ENCODE measurements at places on chromosomes 11 and 22. TPM values are rescaled to one million over a fixed set of nuclear protein-coding genes. Genes with fewer than 3 reads are reported as not detected.
A peak's percentile ranks its signal among the peaks of the same experiment; 100 is the strongest.

Gene DEPDC7
- total RNA-seq, result 0.82 TPM

Gene DLAT
- total RNA-seq, result 47.2 TPM

Gene PLA2G6
- 36.0 TPM for total RNA-seq

Gene RBM7
- 39.6 TPM for total RNA-seq

Gene ARHGAP8
- total RNA-seq, result 0.30 TPM

Gene C11orf86
- not detected for total RNA-seq

DNA sequence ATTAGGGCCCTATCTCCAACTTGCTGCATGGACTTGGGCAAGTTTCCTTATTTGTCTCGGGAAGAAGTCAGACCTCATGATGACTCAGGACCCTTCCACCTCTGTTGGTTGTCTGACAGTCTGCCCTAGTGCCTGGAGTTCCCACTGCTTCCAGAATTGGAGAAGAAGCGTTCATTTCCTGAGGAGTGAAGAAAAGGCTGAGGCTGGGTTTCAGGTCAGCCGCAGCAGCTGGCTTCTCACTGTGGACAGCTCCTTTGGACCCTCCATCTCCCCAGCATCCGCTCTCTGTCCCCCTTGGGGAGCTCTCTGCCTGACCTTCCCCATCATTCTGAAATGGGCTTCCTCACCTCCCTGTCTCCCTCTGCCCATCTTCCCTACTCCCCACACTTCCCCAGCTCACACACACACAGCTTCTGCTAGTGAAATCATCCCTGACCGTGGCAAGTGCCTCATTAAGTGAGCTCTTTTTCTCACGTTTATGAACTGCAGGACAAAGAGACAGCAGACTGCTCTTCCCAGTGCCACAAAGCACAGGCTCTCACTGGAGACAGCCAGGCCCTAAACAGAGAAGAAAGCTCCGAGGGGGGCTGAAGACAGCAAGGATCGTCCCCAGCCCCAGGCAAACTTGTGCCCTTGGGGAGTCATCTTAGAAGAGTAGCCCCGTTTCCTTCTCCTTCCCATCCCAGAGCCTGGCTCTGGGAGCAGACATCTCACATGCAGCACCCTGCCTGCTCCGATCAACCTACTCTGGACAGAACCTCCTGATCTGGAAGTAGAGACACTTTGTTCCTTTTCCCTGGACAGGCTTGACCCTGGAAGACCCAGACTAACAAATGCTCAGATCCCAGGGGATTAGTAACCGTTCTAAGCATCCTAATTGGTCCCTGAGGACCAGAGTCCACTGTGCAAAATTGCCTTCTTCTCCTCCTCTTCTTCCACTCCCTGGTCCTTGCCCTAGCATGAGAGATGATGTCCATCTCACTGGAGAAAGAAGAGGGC, 157.9 kb downstream of the FEZ1 start:
- H3K36me3 ChIP-seq, result no peaks in the 10 kb centered on the region
- DNase-seq, result no peak
- H3K27me3 ChIP-seq, result peaks cover 1% of the 10 kb centered on the region
- no peak overlapping the region for H3K27ac ChIP-seq

- H3K4me3 ChIP-seq, result no peak overlapping the region
- H3K4me1 ChIP-seq, result peaks cover 3% of the 10 kb centered on the region
- H3K36me3 ChIP-seq, result peaks cover 3% of the 10 kb centered on the region
- no peaks in the 10 kb centered on the region for H3K27me3 ChIP-seq
- H3K27ac ChIP-seq, result no peak overlapping the region
Measured at GRCh38 chr11:76075716-76076115, 130.6 kb downstream of the WNT11 start.

GRCh38 chr22:29665486-29665885, 54.3 kb upstream of the CABP7 start:
- no peak overlapping the region for H3K27ac ChIP-seq

- no peak overlapping the region for H3K27ac ChIP-seq
- DNase-seq, result no peak
- H3K4me3 ChIP-seq, result no peak overlapping the region
- H3K4me1 ChIP-seq, result no peaks in the 10 kb centered on the region
Measured at GRCh38 chr11:61281581-61282250, 13.4 kb downstream of the VWCE start.

DNA sequence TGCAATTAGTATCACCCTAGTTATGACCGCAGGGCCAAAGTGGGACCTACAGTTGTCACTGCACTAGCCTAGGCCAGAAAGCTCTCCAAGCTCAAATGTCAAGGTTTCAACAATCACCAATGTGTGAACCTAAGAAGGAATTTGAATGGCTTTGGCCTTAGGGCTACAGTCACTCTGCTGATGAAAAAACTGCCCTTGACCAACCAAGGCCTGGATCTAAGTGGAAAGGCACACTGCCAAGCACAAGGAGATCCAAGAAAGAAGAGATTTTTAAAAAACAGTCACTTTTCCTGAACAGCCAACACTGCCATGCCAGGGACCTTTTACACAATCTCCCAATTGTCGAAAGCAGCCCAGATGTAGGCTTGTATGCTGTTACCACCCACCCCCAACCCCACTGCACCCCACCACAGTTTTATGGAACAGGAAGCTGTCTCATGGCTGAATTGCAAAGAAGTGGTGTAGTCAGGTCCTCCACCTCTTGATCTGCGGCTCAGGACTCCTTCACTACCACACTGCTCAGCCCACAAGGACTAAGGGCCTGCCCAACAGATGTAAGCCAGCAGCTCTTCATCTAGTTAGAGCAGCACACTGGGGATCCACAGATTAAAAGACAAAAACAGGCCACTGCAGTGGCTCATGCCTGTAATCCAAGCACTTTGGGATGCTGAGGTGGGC, 32.9 kb downstream of the SMCO4 start:
- H3K36me3 ChIP-seq, result peaks cover 30% of the 10 kb centered on the region
- peak overlapping the region; percentile 66 for H3K27ac ChIP-seq
- peaks cover 41% of the 10 kb centered on the region for H3K4me1 ChIP-seq

DNA sequence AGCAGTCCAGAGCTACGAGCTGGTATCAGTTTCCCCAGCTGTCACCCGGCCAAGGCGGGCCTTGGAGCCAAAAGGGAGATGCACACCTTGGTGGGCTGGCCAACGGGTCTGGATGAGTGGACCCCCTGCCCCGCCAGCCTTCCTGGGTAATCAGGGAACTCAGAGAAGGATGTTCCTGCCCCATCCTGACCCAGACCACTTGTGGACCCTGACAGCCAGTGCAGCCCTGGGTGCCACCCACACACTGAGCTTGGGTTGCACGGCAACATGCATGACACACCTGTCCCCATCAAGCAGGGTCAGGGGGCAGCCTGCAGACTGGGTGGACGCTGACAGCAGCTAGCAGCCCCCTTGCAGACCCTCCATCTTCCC, 8.6 kb downstream of the SLC25A1 start:
- H3K4me3 ChIP-seq, result peak overlapping the region; percentile 98
- H3K36me3 ChIP-seq, result peaks cover 11% of the 10 kb centered on the region
- H3K4me1 ChIP-seq, result peaks cover 21% of the 10 kb centered on the region
- DNase-seq, result no peak
- H3K27me3 ChIP-seq, result peaks cover 29% of the 10 kb centered on the region

GRCh38 chr11:32437495-32438345, 2.4 kb upstream of the WT1 start:
- no peak overlapping the region for H3K4me3 ChIP-seq
- peak overlapping the region; percentile 42 for H3K27ac ChIP-seq
- no peaks in the 10 kb centered on the region for H3K36me3 ChIP-seq
- peaks cover 14% of the 10 kb centered on the region for H3K4me1 ChIP-seq
- DNase-seq, result no peak

DNA sequence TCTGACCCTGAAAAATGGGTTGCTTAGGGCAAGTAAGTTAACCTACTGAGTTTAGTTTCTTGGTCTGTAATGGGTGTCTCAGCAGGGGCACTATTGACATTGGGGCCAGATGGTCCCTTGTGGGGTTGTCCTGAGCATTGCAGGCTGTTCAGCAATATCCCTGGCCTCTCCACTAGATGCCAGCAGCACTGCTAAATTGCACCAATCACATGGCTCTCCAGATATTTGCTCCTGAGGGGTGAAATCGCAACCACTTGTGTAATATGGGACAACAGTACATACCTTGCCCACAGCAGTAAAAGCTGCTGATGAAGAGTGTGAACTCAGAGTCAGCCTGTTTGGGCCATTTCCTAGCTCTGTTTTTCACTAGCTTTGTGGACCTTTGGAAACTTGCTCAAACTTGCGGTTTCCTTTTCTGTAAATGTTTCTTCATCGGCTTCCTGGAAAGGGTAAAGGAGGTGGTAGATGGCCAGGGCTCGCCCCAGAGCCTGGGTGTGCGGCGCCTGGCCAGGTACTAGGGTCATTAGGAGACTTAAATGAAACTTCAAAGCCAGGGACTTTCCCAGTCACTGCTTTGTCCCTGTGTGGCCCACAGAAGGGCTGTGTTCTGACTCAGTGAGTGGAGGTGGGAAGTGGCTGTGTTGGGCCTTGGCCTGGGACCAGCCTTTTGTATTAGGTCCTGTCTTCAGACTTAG, 13.0 kb downstream of the NCF4 start:
- H3K27me3 ChIP-seq, result no peaks in the 10 kb centered on the region
- peaks cover 22% of the 10 kb centered on the region for H3K4me1 ChIP-seq
- DNase-seq, result peak; percentile 22
- H3K27ac ChIP-seq, result peak overlapping the region; percentile 86
- no peak overlapping the region for H3K4me3 ChIP-seq

- H3K27me3 ChIP-seq, result no peaks in the 10 kb centered on the region
- peak overlapping the region; percentile 53 for H3K4me3 ChIP-seq
- DNase-seq, result peak; percentile 65
- H3K36me3 ChIP-seq, result no peaks in the 10 kb centered on the region
- peaks cover 19% of the 10 kb centered on the region for H3K4me1 ChIP-seq
Measured at GRCh38 chr11:75474878-75475766, 42.1 kb upstream of the KLHL35 start.

DNA sequence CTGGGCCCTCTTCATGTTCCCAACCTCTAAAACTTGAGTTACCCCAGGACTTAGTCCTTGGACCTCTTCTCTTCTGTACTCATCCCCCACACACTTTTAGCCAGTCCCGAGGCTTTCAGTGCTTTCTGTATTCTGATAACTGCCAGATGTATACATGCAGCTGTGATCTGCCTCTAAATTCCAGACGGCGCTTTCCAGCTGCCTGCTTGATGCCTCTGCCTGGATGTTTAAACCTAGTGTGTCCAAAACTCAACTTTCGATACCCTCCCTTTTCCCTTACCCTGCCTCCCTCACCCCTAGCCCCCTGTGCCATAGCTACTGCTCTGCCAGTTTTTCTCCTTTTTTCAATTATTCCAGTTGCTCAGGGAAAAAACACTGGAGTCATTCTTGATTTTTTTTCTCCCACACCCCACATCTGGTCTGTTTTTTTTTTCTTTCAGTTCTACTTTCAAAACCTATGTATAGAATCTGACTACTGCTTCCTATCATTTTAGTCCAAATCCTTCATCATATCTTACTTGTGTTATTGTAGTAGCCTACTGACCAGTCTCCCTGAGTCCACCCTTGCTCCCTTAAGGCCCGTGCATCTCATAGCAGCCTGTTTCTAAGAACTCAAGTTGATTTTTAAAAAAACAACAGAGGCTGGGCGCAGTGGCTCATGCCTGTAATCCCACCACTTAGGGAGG, 32.9 kb upstream of the TECTA start:
- peaks cover 3% of the 10 kb centered on the region for H3K4me1 ChIP-seq
- peaks cover 31% of the 10 kb centered on the region for H3K36me3 ChIP-seq
- H3K27ac ChIP-seq, result no peak overlapping the region
- no peak overlapping the region for H3K4me3 ChIP-seq
- no peaks in the 10 kb centered on the region for H3K27me3 ChIP-seq

- H3K27ac ChIP-seq, result no peak overlapping the region
- H3K36me3 ChIP-seq, result no peaks in the 10 kb centered on the region
- no peak overlapping the region for H3K4me3 ChIP-seq
- H3K27me3 ChIP-seq, result peaks cover 23% of the 10 kb centered on the region
- DNase-seq, result no peak
- peaks cover 3% of the 10 kb centered on the region for H3K4me1 ChIP-seq
Measured at GRCh38 chr11:115499241-115499799, 4.9 kb downstream of the CADM1 start.

DNA sequence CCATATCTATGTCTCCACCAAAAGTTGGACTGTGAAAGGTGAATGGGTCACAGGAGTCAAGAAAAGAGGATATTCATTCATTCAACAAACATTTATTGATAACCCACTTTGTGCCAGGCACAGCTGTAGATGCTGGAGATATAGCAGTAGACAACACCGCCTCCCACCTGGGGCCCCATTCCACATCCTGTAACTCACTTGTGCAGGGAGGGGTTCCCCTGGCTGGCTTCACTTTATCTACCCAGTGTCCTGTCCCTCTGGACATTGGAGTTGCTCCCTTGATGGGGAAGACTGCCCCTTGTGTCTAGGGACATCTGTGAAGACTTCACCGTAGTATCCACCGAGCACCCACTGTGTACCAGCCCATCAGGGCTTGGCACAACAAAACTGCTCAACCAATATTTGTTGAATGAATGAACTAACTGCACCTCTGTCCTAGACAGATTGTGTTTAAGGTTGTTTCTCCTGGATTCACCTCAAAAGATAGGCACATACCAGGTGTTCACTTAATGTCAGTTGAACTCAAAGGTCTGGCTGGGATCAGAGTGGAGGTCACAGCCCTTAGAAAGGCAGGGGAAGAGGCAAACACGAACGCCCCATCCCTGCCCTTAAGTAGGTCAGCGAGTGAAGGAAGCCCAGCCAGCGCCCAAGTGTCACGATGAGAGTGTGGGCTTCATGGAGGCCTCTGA, 1.4 kb upstream of the OVOL1 start:
- H3K36me3 ChIP-seq, result peaks cover 3% of the 10 kb centered on the region
- peak overlapping the region; percentile 6 for H3K27ac ChIP-seq
- DNase-seq, result no peak
- H3K4me1 ChIP-seq, result peaks cover 23% of the 10 kb centered on the region

DNA sequence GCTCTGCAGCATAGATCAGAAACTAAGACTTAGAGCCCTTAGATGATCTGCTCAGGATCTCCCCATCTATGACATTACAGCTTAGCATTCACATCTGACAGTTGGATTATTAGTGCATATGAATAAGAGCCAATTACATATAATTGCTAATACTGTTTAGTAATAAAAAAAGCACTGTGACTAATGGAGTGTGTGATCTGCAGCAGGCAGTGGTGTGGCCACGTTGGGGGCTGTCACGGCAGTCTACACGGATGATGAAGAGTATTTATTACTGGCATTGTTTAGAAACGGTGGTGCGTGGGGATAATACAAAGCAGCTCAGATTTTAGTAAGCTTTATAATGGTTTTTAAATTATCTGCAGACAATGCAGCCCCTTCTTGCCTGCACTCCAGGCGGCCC, 93.5 kb upstream of the TIMP3 start:
- no peak overlapping the region for H3K27ac ChIP-seq
- H3K4me1 ChIP-seq, result no peaks in the 10 kb centered on the region
- peaks cover 8% of the 10 kb centered on the region for H3K36me3 ChIP-seq
- no peak overlapping the region for H3K4me3 ChIP-seq
- peaks cover 2% of the 10 kb centered on the region for H3K27me3 ChIP-seq

DNA sequence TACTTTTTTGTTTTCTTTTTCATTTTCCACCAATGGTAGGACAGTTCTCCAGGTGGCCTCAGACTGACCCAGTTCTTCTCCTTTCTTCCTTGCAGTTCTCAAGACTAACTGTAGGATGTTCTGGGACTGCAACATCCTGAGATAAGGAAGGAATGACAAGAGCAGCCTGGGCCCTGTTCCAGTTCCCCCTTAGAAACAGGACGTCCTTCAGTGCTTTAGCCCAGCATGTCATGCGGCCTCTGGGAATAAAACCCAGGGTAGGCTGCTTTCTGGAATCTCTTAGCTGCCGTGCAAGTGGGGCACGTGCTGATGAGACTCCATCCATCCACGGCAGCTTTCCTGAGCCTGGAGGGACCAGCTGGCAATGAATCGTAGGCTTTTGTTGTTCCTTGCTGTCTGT, 24.0 kb upstream of the CADM1 start:
- no peak for DNase-seq
- no peaks in the 10 kb centered on the region for H3K36me3 ChIP-seq
- H3K4me3 ChIP-seq, result no peak overlapping the region
- H3K4me1 ChIP-seq, result no peaks in the 10 kb centered on the region
- no peak overlapping the region for H3K27ac ChIP-seq
- H3K27me3 ChIP-seq, result no peaks in the 10 kb centered on the region

Data from activated T-helper 2 cell treated with anti-CD3 and anti-CD28 coated beads, Interferon-gamma antibody, Interleukin-2, Interleukin-4, amounts not matched to agents 10 μg/mL and 5 μg/mL and 100 μg/mL, durations not matched to agents 14 hours and 24 hours and 36 hours (primary cell).